Right lobe of liver (tissue), 6 donors: ENCODE measurements at places on chromosomes 4 and X.

- no peak for DNase-seq
Observed at GRCh38 chr4:77036206-77036605, 39.6 kb downstream of the CCNI start.

- DNase-seq: no peak
Observed at GRCh38 chr4:78078101-78078500, 21.0 kb downstream of the FRAS1 start.

GRCh38 chrX:101370888-101371504 lies 15.0 kb downstream of the BTK start:
- DNase-seq: no peak

- DNase-seq: no peak
Observed at GRCh38 chr4:7694324-7694723, 245.3 kb downstream of the AFAP1 start.

DNA sequence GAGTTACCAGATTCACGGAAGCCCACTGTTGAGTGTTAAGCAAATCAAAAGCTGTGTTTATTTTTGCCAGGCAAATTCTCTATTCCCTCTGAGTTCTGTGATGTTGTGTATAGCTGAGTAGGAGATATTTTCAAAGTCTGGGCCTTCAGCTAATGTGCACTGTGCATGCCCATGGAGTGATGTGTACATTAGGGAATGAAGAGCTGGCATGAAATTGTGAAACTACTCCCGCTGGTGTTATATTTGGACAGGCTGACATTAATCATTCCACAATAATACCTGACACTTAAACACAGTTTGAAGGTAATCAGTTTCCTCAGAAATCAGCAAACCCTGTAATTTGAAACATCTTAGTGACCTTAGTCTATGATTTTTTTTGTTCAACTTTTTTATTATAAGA lies 88.1 kb upstream of the MBNL3 start:
- no peak for DNase-seq

DNA sequence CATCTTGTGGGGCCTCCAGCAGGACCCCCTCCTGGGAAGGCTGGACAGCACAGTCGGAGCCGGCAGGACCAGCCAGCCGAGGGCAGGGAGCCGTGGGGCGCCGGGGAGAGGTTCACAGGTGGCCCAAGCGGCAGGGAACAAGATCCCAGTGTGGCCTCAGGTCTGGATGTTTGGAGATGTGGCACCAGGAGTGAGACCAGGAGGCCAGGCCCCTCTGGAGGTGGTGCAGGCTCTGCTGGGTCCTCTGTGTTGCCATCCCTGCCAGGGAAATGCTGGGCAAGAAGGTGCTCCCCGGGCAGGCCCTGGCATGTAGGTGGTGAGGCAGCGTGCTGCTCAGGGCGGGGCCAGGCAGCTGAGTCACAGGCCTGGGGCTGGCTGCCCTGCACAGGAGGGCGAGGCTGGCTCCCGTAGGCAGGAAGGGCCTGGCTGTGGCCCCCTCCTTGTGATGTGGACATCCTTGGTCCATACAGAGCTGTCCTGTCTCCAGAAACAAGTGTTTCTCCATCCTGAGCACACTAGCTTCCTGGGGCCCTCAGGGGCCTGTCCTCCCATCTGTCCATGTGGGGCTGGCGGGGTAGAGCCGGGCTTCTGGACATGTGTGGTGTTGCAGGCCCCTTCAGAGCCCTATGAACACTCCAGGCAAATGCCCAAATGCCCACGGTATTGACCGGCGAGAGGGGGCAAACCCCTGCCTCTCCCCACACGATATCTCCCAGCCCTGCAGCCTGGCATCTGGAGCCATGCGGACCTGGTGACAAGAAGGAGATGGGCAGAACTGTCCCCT lies 4.8 kb upstream of the HGFAC start:
- no peak for DNase-seq

GRCh38 chr4:22650771-22651170 lies 42.0 kb upstream of the GBA3 start:
- DNase-seq: no peak

DNA sequence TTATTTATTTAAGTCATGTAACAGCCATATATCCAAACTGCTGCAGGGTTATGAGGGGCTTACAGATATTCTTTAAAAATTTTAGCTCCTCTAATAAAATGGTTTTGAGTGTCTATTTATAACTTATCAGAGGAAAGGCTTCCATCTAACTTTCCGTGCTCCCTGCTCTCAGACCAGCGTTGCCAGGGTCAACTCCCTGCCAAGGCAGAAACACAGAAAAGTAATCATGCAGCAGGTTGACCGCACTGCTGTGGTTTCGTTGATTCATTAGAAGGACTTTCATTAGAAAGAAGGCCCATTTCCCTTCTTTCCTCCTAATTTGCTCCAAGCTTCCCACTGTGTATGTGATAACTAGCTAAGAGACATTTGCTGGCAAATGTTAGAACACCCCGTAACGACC lies 33.9 kb downstream of the BCLAF3 start:
- no peak for DNase-seq

DNA sequence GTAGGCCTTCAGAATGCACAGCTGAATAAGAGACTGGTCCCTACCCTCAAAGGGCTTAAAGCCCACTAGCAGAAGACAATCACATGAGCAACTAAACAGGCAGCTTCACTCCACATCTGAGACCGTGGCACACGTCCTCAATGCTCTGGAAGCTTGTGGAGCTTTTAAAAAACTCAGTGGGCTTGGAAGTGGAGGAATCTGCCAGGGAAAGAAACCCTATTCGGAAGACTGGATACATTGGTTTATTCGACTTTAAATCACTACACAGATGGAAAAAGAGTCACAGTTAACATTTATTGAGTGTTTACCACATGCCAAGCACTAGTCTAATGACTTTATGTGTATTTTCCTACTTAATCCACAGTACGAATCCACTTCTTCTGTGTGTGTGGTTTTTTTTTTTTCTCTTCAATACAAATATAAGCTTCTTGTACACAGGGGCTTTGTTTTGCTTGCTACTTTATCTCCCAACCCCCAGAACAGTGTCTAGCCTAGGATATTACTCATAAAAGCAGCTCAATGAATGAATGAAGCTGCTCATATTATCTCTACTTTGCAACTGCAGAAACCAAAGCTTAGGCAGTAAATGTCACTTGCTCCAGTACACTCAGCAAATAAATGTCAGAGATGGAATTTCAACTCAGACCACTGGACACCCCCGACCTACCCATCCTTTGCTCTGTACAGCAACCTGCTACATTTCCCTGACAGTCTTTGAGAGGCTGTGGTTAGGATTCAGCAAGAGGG lies 137.7 kb downstream of the LDB2 start:
- DNase-seq: no peak

DNA sequence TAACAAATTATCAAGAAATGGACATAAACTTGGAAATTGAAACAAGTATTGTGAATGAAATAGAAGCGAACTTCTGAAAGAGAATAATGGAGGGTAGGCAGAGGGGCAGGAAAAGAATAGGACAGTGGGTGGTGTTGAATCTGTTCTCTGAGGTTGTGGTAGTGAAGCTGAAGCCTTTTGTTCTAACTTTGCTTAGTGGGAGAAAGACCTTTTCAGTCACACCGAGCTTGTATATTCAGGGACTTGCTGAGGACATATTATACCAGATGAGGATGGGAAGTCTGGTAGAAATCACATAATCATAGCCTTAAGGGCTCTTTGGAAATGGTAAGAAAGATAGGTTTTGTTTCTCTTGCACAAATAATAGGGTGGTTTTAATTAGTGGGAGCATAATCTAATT lies 115.4 kb upstream of the NDST4 start:
- no peak for DNase-seq

DNA sequence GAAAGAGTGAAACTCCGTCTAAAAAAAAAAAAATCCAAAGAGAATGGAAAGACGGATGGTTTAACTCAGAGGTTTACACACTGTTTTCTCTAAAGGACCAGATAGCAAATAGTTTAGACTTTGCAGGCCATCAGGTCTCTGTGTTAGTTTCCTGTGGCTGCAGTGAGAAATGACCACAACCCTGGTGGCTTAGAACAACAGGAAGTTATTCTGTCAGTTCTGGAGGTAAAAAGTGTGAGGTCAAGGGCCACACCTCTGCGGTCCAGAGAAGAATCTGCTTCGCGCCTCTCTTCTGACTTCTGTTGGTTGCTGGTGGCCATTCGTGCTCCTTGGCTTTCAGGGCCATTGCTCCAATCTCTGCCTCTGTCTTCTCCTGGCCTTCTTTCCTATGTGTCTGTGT lies 76.9 kb downstream of the TENM3 start:
- DNase-seq: no peak

DNA sequence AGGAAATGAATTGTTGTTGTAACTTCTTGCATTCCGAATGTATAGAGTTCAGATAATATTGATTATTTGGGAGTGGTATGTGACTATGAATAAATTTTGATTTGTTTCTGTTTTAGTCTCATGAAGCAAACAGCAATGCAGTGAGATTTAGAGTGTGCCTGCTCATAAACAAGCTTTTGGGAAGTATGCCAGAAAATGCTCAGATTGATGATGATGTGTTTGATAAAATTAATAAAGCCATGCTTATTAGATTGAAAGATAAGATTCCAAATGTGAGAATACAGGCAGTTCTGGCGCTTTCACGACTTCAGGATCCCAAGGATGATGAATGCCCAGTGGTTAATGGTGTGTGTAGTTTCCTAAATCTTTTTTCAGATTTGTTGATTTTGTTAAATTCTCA lies 2.0 kb downstream of the NCAPG start:
- no peak for DNase-seq

DNA sequence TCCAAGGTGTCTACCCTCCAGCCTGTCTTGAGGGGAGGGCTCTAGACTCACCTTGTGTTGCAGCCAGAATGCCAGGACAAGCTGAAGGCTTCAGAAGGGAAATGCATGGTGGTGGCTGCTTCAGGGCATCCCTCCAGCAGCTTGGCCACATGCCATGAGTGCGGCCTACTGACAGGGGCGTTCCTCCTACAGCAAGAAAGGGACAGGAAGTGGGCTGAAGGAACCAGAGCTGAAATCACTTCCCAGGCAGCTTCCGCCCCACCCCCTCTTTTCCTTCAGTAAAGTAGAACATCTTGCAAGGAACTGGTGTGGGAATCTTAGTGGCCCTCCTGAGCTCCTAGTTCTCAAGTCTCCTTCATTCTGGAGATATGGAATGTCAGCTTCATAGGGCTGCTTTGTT lies 167.5 kb upstream of the DGKK start:
- DNase-seq: no peak
